Gastroesophageal sphincter (tissue), 4 donors: ENCODE measurements at places on chromosomes 5 and 9.
A peak's percentile ranks its signal among the peaks of the same experiment; 100 is the strongest.

DNA sequence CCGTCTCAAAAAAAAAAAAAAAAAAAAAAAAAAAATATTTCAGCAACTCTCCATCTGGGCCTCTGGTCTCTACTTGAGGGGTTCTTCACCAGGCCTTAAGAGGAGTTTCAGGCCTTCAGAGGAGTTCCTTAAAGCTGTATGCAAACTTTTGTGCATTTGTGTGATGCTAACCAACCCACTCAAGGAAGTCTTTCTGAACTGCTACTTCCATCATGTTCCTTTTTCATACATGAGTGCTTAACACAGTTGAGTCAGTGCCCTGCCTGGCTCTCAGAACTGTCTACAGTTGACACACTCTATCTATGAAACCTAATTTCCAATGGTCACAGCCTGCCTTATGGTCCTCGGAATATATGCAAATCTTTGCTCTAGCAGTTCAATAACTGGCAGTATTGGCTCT, 146.5 kb downstream of the MEF2C start:
- ATAC-seq, result no peak

GRCh38 chr5:17302106-17302505, 84.7 kb downstream of the BASP1 start:
- ATAC-seq, result no peak

- ATAC-seq, result no peak
These were observed 30.6 kb downstream of the ZNF169 start for GRCh38 chr9:94289691-94290090.

- ATAC-seq, result no peak
These were observed 600 bp upstream of the SQSTM1 start for GRCh38 chr5:179820127-179820482.

- no peak for ATAC-seq
These were observed 157.4 kb downstream of the SNCAIP start for GRCh38 chr5:122469384-122469919.

DNA sequence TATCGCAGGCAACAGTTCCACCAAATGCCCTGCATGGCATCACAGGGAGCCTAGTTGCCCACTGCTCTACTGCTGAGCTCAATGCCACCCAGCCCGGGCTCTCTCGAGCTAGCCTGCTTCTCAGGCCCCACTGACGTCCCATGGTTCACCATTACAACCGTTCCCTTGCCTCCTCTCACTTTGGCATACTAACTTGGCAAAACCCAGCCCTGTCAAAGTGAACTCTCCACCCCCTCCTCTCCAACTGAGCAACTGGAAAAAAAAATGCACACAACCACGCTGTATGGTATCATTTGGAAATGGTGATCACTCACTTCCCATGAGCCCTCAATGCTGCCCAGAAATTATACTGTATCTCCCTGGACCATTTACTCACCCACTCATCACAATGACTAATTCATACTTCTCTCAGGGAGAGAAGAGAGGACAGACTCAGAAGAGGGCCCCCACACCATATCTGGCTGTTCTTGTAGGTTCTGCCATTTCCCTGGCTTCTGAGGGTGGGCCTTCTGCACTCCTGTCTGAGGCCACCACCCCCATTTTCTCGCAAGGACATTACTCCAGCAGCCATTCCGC, 51.4 kb upstream of the RARS1 start:
- ATAC-seq, result no peak

- ATAC-seq, result no peak
These were observed 26.3 kb downstream of the AHRR start for GRCh38 chr5:347712-348284.

GRCh38 chr5:143101121-143101520, 302.4 kb downstream of the NR3C1 start:
- ATAC-seq, result no peak

DNA sequence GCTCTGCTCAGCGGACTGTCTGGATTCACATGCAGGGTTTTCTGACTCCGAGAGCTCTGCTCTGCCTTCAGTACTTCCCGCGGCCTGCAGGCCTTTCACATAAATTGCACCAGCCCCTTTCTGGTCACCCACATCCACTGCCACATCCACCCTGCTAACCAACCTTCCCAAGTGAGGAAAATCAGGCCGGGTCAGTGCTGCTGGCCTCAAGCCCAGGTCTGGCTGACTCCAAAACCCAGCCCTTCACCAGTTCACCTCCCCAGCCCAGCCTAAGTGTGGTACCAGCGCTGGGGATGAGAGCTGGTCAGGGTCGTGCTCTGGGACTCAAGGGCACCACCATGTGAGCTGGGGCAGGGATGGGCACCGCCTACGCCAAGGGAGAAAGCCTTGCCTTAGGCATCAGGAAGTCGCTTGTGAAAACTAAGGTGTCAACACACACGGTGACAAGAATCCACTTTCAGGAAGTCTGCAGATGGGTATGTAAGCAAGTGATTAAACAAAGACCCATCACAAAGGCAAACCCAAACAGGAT, 12.3 kb downstream of the LMAN2 start:
- ATAC-seq, result no peak

- no peak for ATAC-seq
These were observed 17.6 kb upstream of the TARS1 start for GRCh38 chr5:33423018-33423630.

DNA sequence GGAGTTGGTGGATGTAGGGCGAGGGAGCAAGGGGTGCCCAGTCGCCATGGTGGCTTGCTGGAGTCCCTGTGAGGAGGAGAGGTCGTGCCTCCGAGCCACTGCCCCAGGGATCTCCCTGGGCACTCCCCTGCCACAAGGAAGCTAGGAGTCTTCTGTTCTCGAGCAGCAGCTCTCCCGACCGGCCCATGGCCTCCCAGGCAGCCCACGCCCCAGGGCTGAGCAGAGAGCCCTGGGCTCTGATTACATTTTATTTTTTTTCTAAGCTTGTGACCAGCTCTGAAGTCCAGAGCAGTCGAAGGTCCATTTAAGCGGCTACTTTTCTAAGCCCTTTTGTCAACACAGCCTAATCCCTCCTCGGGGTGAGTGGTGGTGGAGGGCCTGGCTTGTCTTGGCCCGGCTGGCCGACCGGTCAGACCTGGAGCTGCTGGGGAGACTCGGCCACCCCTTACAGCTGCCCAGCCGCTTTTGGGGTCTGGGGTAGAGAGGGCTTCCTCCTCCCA, 2.1 kb downstream of the RXRA start:
- ATAC-seq, result no peak

- ATAC-seq, result no peak
These were observed 14.5 kb upstream of the RARS1 start for GRCh38 chr5:168471785-168472184.

GRCh38 chr9:29773676-29774075, 2200.4 kb upstream of the C9orf72 start:
- no peak for ATAC-seq

DNA sequence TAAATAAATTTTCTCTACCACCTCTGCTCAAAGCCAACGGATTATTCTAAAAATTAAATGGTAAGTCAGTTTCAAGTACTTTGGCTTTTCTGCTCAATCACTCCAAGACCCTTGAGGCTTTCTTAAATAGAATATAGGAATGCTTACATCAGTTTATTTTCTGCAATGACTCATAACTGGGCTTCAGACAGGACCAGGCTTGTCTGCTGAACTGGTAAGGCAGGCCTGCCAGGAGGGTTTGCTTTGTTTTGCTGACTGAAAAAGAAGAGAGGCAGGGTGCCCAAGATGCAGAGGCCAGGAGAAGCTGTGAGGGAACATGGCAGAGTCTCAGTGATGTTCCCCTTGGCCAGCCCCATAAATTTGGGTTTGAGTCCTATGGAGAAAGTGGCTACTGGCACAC, 60.3 kb upstream of the EPB41L4A start:
- no peak for ATAC-seq

DNA sequence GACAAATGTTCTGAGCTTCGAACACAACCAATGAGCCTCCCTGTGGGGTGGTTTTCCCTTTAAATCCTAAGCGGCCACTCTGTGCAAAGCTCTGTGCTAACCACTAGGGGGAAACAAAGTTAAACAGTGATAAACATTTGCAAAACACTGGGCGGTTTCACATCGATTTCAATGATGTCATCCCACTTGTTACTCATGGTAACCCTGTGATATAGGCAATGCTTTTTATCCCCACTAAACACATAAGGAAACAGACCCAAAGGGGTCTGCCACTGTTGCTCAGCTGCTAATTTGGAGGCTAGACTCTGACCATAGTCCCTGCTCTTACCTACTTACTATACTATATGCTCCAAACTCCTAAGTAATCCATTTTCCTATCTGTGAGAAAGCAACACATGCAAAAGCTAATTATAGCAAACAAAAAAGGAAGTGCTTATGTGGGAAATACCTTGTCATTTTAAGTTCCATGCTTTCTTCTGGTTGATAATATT, 57.3 kb downstream of the PTPN3 start:
- ATAC-seq, result peak; percentile 73

DNA sequence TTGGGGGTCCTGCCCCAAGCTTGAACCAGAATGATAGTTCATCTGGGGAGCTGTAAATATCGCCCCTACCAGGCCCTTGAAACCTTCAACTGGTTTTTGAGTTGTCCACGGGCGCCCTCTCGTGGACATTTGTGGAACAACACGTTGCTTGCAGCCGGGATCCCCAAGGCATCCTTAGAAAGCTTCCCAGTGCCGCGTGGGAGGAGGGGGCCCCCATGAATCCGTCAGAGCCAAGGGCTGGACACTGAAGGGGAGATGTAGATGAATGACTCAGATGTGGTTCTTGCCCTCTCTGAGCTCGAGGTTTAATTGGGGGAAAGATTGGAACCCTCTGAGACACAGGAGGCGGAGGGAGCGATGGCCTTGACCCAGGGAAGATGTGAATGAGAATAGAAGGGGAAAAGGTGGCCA, 31.8 kb upstream of the ORM1 start:
- peak; percentile 57 for ATAC-seq

DNA sequence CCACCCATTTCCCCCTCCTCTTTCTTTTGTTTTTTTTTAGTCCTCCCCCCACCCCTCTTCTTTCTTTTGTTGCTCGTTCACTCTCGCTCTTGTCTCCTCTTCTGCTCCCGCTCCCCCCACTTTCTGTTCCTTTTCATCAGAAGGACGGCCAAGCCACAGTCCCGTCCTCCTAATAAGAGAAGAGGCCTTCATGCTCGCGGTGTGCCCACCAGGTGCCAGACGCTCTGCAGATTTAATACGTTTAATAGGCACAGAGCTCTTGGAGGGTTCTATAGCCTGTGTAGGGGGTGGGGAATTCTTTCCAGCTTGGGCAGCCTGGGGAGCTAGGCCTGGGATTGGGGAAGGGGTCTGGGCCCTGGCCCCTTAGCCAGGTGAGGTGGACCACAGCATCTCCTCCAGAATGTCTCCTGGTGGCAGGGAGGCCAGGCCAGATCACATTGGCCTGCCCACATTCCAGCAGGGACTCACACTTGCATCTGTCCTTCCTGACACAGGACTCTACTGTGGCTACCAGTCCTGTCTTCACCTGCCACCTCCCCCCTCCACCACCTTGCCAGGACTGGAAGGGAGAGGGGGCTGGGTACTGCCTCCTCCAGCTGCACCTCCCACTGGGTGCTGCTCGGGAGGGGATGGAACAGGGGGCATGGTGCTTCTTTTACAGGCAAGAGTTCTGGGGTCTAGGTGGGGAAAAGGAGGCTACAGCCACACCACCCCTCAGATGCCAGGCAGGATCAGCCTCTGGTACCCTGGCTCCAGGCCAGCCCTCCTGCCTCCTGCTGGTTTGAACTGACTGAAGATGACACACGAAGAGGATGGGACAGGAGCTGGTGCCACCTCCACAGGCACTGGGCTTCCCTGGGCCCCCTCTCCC, 6.1 kb upstream of the BARX1 start:
- no peak for ATAC-seq

DNA sequence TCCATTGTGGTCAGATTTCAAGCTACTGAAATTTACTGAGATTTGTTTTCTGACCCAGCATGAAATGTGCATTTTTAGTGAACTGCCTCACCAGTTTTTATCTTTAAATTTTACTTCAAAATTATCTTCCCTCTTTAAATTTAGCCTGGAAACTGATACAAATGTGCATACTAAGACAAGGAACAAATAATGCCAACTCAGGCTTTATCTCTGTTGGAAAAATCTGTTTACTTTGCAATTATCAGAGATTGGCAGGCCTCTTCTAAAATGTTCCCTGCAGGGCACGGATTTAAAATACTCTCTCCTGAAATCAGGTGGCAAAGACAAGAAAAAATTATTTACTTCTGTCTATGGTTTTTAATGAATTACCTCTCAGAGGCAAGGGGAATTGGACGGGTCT, 151.0 kb upstream of the PTCH1 start:
- ATAC-seq, result no peak

GRCh38 chr5:112238473-112238872, 180.6 kb downstream of the EPB41L4A start:
- ATAC-seq, result no peak

DNA sequence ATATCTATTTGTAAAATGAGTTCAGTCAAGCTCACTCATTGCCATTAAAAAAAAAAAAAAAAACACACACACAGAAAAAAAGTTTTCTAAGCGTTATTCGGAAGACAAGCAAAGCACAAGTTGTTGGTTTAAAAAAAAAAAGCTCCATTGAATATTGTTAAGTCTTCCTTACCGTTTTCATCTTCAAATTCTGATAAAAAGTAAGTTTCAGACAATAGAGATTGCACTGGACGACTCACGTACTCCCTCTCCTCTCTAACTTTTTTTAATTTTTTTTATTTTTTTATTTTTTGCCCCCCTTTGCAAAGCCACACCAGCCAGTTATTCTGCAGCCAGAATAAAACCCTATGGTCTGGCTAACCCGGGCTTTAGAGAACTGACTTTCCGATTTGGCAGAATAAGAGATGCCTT, 544 bp downstream of the ADAMTS6 start:
- no peak for ATAC-seq

GRCh38 chr9:75616841-75617566, 273.5 kb upstream of the PCSK5 start:
- ATAC-seq, result no peak

GRCh38 chr9:8489835-8490234, 690.3 kb upstream of the DMAC1 start:
- ATAC-seq, result no peak

DNA sequence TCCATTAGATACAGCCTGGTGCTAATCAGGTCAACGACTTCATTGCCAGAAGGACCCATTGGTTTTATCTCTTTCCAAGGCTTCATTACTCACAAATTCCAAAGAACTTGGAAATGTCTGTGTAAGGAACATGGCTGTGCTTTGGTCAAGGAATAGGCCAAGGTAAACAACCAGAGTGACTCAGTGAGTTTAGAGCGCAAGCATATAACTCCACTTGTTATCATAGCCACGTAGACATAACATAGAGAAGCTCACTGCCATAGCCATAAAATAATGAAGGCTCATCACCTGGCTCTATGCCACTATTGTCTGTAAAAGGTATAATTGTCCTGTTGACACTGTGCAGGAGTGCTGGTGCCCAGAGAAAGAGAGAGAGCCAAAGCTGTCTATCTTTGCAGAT, 139.3 kb upstream of the PLCXD3 start:
- no peak for ATAC-seq

DNA sequence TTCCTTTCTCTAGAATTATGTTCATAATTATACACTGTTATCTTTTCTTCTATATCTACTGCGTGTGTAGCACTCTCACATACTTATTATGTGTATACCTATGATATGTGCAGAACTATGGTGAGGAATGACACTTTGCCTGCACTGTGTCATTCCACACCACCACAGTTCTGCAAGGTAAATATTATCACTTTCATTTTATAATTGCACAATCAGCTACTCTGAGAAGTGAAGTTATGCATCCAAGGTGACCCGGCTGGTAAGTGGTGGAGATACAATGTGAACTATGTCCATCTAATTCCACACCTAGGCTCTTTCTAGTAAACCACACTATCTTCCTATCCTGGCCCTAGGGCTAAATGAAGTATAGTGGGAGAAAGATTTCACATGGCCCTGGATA, 170.1 kb upstream of the ATP10B start:
- no peak for ATAC-seq

GRCh38 chr9:15116130-15116580, 190.9 kb downstream of the TTC39B start:
- ATAC-seq, result no peak
